ENCODE measurements at places on chromosomes 2 and 18. TPM values are rescaled to one million over a fixed set of nuclear protein-coding genes. Genes with fewer than 3 reads are reported as not detected.

DNA sequence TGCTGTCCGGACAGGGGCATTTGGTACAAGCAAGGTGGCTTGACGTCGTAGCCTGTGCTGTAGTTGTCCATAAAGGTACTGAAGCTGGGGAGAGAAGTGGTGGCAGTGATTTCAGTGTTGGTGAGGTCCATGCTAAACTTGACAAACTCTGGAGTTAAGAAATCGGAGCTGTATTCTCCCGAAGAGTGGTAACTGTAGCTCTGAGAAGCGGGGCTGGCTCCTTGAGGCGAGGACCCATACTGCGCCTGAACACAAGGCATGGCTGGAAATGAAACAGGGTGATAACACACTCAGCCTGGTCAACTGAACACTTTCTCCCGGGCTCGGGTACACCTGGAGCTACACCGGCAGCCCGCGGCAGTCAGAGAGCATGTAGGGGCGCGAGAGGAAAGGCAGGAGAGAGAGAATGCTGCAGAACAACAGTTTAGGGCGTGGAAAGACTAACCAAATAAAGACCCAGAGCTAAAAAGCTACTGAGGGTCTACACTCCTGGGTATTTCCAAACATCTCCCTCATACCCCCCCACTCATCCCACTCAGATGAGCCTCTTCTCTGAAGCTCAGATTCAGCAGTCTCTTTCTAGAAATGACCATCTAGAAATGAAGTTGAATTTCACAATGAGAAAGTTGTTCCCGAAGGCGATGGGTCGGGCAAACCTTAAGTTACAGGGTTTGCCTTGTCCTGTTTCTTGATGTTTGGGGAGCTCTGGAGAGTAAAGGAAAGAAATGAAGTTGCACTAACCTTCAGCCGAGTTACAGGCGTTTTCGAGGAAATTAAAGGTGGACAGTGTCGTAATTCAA is 2.4 kb downstream of the NR4A2 start:
- peaks cover 8% of the 10 kb centered on the region for H3K27me3 ChIP-seq
- DNase-seq, result no peak
- H3K36me3 ChIP-seq, result no peaks in the 10 kb centered on the region
- H3K4me1 ChIP-seq, result peaks cover 4% of the 10 kb centered on the region

DNA sequence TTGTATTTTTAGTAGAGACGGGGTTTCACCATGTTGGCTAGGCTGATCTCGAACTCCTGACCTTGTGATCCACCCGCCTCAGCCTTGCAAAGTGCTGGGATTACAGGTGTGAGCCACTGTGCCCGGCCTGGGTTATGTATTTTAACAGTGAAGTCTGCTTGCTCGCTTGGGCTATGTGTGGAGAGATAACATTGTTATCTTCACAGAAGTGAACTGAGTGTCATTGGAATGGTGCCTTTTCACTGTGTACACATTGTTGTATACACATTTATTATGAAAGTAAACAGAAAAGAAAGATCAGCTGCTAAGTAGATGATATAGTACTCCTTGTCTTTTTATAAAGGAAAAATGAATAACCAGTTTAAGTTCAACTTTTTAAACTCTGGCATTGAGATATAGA is 30.4 kb downstream of the RNF138 start:
- no peak overlapping the region for H3K4me3 ChIP-seq
- H3K4me1 ChIP-seq, result no peaks in the 10 kb centered on the region
- H3K27me3 ChIP-seq, result no peaks in the 10 kb centered on the region
- peaks cover 32% of the 10 kb centered on the region for H3K36me3 ChIP-seq
- no peak overlapping the region for H3K27ac ChIP-seq

Gene ABCG5
- total RNA-seq, result not detected

Gene UNC80
- 0.14 TPM for total RNA-seq

Gene DNAJC27
- total RNA-seq, result 6.2 TPM

Gene EPC2
- 40.4 TPM for total RNA-seq

All from transverse colon (tissue), 4 donors.